ENCODE measurements at places on chromosomes 11 and 22.
A peak's percentile ranks its signal among the peaks of the same experiment; 100 is the strongest.

DNA sequence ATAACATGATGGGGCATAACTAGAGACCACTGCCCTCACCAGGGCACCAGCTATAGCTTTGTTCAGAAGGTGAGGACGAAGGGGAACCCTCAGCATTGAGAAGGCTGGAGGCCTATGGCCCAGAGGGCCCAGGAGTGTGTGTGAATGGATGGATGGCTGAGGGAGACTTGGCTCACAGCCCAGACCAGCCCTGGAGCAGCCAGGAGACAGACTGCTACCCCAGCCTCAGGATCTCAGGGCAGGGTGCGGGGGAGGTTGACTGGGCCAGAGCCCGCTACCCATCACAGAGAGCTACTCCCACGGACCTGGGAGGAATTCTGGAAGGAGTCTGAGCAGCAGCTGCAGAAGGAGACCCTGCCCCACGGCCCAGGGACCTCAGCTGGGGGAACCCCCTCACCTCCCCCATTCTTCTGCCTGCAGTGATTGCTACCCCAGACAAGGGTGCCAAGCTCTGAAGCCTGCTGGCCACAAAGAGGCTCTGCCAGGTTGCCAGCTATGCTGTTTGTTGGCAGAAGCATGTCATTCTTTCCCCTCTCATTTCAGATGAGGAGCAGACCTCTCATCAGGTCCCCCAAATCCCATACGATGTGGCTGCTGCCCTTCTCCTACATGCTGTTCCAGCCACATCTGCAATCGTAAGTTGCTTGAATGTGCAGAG lies 5.4 kb upstream of the CSDC2 start:
- DNase-seq = no peak

- DNase-seq = no peak
These were observed 47.4 kb downstream of the RPS6KA4 start for GRCh38 chr11:64406221-64406946.

- no peak for DNase-seq
These were observed 992.8 kb downstream of the DLG2 start for GRCh38 chr11:84634309-84634708.

DNA sequence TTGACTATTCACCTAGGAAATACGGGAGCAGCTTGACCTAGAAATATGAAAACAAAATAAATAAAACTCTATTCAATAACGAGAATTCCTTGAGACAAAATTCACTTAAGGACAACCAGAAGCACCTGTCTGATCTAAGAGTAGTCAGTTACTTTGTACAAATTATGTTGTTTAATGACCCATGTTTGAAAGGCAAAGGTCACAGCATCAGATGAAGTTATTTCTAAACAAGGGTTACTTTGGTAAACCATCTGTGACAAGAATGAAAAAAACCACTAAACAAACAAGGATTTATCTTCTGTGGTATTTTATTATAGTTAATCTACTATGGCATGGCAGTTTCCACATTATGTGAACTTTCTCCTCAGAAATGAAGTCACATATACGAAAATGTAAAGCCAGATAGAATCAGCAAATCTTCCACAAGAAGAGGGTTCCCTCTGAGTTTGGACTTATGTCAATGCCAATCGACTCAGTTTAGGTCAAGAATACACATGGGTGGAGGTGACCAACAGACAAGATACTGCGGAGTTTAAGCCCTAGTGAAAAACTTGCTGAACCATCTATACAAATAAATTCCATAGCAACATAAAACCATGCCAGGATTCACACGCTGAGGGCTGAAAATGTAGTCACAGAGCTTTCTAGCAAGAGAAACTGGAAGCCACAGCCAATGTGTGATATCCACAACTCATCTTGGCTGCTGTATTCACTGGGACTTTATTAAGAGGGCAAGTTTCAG lies 53.4 kb downstream of the NCAPD3 start:
- no peak for DNase-seq

GRCh38 chr11:34619062-34619516 lies 1.8 kb upstream of the EHF start:
- peak; percentile 69 for DNase-seq

- DNase-seq = peak; percentile 40
These were observed 65.5 kb upstream of the CHORDC1 start for GRCh38 chr11:90288212-90288821.

DNA sequence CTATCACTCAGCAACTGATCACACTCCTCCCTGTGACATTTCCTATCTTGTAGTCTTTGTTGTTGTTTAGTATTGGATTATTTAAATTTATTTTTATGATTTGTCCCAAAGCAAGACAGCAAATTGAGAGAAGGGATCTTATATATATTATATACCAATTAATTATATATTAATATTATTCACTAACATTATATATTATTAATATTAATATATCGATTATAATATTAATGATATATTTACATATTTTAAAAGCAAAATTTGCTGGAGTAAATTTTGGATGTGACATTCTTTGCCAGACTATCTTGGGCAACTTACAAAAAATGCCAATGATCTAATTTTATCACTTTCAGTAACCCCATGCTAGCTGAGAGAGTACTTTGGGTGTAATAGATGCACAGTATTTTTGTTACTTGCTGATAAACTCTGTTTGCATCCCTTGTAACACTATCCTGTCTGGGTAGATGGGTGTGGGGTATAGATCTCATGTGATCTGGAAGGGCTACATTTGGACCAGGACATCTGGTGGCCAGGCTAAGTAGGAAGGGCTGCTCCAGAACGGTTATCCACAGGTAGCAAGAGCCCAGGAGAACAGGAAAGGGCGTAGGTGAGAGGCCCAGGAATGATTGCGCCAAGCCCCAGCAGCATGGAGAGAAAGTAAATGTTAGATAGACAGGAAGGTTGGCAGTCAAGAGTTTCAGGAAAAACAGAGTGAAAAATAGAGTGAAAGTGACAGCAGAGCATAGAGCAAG lies 608.6 kb upstream of the KIRREL3 start:
- no peak for DNase-seq

DNA sequence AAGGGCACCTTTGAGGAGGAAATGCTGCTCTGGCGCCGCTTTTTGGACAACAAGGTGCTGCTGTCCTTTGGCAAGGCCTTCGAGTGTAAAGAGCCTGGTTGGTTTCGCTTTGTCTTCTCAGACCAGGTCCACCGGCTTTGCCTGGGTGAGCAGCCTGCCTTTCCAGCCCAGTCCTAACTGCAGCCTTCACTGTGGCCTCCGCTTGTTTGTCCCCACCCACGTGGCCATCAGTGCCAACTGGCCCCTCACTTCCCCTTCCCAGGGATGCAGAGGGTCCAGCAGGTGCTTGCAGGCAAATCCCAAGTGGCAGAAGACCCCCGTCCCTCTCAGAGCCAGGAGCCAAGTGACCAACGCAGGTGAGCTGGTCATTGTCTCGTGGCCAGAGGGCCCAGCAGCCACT lies 12.0 kb upstream of the EXT2 start:
- no peak for DNase-seq

GRCh38 chr11:99841885-99842284 lies 821.1 kb downstream of the CNTN5 start:
- no peak for DNase-seq

GRCh38 chr11:14424096-14424495 lies 65.1 kb upstream of the RRAS2 start:
- DNase-seq = peak; percentile 14

GRCh38 chr11:130737041-130737830 lies 179.0 kb downstream of the SNX19 start:
- no peak for DNase-seq

DNA sequence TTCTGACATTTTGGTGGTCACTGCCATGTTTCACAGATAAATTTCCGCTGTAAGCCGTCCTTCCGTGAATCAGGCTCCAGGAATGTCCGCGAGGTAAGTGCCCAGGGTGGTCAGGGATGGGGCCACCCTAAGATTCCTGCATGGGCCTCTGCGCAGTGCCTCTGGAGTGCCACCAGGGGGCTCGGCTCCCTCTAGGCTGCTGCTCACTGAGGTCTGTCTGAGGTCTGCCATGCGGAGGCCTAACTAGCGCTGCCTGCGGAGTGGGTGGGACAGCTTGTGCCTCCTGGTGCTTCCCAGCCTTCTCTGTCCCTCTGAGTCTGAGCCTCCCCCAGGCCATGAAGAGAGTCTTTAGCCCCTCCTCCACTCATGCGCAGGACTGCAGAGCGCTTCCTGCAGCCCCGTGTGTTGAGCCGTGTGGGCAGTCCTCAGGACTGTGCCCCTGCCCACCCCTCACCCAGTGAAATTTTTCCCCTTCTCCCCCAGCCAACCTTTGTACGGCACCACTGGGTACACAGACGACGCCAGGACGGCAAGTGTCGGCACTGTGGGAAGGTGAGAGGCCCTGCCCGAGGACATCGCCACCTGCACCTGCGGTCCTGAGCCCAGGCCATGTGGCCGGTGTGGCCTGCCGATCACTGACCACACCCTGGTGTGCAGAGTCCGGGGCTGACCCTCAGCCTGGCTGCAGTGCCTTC lies 11.9 kb upstream of the MDK start:
- DNase-seq = peak; percentile 68

DNA sequence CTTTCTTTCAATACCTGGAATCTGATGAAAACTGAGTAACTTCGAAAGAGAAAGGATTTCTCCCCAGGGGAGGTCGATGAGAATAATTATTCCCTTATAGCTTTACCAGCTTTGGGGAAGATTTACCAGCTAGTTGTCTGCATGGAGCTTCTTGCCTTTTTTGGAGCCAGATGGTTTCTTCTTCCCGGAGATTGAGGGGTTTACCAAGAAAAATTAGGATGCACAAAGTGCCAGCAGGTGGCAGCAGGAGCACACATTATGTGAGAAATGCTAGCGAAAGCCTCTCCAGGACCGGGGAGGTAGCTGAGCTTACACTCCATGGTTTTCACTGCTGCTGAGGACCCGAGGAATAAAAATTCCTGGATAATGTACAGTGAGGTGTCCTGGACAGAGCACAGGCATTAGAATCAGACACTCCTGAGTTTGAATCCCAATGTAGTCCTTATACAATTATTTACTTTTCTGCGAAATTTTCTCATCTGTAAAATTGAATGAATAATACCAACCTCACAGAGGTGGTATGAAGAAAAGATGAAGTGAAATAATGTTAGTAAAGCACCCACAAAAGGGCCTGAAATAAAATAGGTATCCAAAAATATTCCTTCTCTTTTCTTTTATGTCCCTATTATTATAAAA lies 46.0 kb upstream of the PARVA start:
- peak; percentile 84 for DNase-seq

DNA sequence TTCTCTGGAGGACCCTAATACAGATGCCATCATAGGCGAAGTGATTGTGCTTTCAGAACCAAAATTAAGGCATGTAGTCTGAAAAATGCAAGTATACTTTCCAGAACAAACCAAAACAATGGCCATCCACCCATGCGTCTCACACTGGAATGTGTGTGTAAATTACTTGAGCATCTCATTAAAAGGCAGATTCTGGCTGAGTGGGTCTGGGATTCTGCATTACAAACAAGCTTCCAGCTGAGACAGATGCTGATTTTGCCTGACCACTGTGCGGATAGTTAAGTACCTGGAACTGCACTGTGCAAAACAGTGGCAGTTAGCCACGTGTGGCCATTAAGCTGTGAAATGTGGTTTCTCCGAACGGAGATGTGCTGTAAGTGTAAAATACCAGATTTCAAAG lies 26.2 kb downstream of the RRP7A start:
- no peak for DNase-seq

- DNase-seq = no peak
These were observed 64.3 kb downstream of the BTG4 start for GRCh38 chr11:111447931-111448330.

DNA sequence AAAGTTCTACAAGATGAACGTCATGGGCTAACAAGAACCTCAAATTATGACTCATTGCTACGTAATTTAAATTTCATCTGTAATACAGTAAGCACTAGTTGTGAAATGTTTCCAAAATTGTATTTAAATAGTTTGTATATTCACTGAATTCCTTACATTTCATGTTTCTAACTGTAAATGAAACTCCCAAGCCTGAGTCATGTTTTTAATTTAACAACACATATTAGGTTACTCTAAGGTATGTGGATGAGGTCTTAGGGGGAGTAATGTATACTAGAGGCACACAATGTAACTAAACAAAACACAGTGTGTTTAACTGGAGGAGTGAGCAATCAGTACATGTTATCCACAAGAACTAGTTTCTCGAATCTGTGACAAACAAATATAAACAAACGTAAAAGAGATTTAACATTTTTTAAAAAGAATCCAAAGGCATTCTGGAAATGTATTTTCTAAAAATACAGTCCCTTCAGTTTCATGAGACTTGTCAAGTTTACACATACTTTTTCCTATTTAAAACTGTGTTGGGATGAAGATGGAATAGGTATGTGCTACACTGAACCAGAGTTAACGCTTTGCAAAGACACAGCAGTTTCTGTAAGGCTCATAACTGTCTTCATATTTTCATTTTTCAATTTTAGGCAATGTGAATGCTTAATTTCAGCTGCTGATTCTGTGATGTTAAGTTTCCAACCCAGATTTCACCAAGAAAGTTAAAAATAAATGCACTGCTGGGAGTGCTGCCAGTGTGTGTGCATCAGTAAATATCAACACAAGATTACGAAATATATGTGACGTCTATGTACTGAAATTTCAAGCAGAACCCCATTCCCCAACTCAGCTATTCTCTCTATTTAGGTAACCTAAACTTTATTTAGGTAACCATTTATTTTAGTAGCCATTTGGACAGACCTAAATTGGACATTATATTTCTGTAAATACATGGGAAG lies 52.6 kb downstream of the PITPNB start:
- DNase-seq = peak; percentile 9

DNA sequence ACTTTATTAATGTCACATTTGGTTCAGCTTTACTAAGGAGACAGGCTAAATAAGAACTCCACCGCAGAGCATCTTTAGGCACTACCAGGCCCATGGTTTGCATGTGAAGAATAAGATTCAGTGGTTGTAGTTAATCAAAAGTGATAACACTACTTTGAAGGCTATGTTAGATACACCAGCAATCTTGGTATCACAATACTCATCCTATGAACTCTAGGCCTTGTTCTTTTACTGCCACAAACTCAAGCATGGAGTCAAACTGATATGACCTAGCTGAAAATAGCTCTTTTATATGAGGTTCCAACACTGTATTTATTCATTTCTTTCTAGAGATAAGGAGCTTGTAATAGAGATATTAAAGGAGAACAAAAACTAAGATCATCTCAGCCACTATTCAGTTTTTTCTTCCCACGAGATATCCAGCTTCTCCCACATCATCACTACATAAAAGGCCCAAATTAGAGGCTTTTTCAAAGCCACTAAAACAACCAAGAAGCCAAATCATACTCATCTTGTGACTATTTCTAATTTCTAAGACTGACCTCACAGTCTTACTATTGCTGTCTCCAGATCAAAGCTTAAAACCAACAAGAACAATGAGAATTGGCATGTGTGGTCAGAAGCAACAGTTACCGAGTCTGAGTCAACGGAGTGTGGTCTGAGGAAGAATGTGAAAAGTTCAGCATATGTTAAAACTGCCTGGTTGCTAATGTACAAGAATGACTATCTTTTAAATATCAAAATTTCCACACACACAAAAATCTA lies 25.1 kb upstream of the GUCY1A2 start:
- DNase-seq = peak; percentile 1

DNA sequence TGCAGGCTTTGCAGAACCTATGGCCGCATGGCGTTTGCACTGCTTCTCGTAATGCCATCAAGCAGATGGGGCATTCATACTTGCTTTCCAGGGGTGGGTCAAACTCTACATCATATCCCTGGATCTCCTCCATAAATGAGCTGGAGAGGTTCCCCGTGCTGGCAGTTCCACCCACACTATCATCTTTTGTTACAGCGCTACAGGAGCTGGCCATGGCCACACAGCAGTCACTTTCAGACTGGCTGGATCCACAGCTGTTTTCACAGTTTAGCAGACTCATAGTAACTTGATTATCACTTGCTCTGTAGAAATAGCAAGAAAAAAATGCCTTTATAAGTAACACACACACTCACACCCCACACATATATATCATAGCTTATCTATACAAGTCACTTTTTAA lies 8.8 kb downstream of the TRAF6 start:
- DNase-seq = no peak

GRCh38 chr11:35619116-35619854 lies 1.0 kb downstream of the FJX1 start:
- peak; percentile 24 for DNase-seq
